Fibroblast of the aortic adventitia (primary cell): ENCODE measurements at places on chromosomes 12 and 14. TPM values are rescaled to one million over a fixed set of nuclear protein-coding genes. Genes with fewer than 3 reads are reported as not detected.

MRPS35 gene
- total RNA-seq: 58.5 and 87.4 TPM in 2 replicates

CPNE6 gene
- not detected in 2 replicates for total RNA-seq

SAV1 gene
- total RNA-seq: 32.4 and 42.2 TPM in 2 replicates

PIK3C2G gene
- total RNA-seq: 0.09 TPM in 1 of 2 replicates, not detected in the other

IL31 gene
- not detected in 2 replicates for total RNA-seq

PLEK2 gene
- total RNA-seq: 1.8 and 2.8 TPM in 2 replicates

KRT77 gene
- not detected in 2 replicates for total RNA-seq

PTCSC3 gene
- not detected in 2 replicates for total RNA-seq

MLEC gene
- 77.1 and 135 TPM in 2 replicates for total RNA-seq
